ENCODE measurements at places on chromosomes 12 and 14. TPM values are rescaled to one million over a fixed set of nuclear protein-coding genes. Genes with fewer than 3 reads are reported as not detected.

LRRC10 gene
- total RNA-seq = 32.4 TPM

CLBA1 gene
- total RNA-seq = 2.2 TPM

TFCP2 gene
- 9.6 TPM for total RNA-seq

ERC1 gene
- total RNA-seq = 43.0 TPM

ARHGEF25 gene
- total RNA-seq = 11.0 TPM

DNA sequence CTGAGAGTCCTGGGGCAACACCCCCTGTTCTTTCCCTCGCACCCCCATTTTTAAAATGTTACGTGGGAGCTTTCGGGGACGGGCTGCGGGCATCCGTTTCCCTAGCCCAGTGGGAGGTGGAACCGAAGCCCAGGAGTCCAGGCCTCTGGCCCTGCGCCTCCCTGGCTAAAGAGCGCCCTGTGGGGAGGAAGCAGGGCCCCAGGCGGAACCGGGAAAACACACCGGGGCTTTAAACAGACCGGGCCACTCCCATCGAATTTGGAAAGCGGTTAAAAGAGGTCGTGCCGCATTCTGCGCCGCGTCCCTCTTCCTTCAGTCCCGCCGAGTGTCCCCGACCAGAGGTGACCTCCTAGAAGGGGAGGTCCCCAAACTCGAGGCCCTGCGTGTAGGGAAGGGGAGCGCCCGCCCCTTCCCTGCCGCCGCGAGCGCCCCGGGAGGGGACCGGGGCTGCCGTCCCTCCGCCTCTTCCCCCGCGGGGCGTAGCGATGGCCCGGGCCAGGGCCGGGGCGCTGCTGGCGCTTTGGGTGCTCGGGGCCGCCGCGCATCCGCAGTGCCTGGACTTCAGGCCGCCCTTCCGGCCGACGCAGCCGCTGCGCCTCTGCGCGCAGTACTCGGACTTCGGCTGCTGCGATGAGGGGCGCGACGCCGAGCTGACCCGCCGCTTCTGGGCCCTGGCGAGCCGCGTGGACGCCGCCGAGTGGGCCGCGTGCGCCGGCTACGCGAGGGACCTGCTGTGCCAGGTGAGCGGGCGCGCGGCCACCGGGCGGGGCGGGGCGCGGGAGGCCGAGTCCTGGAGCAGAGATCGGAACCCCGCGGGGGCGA is at the start of gene HHIPL1:
Gene HHIPL1, plus strand, starts transcription at position 407 of the 822 bp plus-strand sequence. Its CDS starts 79 bp downstream, at position 486.
- peak within 1 kb of the TSS; percentile 65 for H3K27ac ChIP-seq
- H3K4me1 ChIP-seq = no peaks in the 10 kb centered on the region
- no peaks in the 10 kb centered on the region for H3K27me3 ChIP-seq
- H3K4me3 ChIP-seq = peak within 1 kb of the TSS; percentile 59
- no peak for DNase-seq

- peaks cover 28% of the 10 kb centered on the region for H3K36me3 ChIP-seq
- DNase-seq = no peak
- no peaks in the 10 kb centered on the region for H3K27me3 ChIP-seq
- H3K27ac ChIP-seq = no peak within 1 kb of the TSS
- H3K4me1 ChIP-seq = no peaks in the 10 kb centered on the region
These were observed at the start of gene DHH for GRCh38 chr12:49094160-49094974. Gene DHH, minus strand, starts transcription at chr12:49094801. Its CDS starts 289 bp downstream, at chr12:49094512.

GRCh38 chr12:91332302-91332701 is 149.7 kb upstream of the DCN start:
- H3K27ac ChIP-seq = no peak overlapping the region
- no peaks in the 10 kb centered on the region for H3K27me3 ChIP-seq
- no peak overlapping the region for H3K4me3 ChIP-seq

- H3K36me3 ChIP-seq = no peaks in the 10 kb centered on the region
- no peak overlapping the region for H3K27ac ChIP-seq
- H3K4me3 ChIP-seq = no peak overlapping the region
- no peak for DNase-seq
These were observed 94.8 kb downstream of the BCL11B start for GRCh38 chr14:99177046-99177655.

DNA sequence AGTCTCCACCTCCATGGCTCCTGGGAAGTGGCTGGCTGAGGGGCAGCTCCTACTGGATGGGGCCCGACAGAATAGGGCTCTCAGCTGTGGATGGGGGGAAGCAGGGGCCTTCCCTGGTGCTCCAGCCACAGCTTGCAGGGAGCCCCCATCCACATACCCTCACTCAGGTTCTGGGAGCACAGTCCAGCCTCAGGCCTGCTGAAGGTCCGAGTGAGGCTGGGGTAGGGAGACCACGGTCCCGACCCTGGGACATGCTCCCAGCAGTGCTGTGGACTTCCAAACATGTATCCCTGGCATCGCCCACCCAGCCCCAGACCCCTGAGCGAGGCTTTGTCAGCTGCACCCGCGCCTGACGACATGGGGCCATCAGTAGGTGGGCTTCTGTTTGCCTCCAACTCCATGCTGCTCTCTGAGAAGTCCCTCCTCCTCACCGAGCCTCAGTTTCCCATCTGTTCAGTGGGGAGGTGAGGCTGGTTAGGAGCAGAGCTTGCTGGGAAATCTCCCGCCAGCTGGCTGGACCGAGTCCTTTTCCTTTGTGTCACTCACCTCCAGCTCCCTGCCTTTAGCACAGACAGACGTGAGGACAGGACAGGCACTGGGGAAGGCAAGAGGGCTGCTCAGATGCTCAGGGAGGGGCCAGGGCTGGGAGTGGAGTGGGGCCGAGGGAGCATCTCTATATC is 9.1 kb upstream of the ATG101 start:
- peak overlapping the region; percentile 2 for H3K27ac ChIP-seq
- no peaks in the 10 kb centered on the region for H3K27me3 ChIP-seq
- no peak overlapping the region for H3K4me3 ChIP-seq
- peaks cover 47% of the 10 kb centered on the region for H3K4me1 ChIP-seq
- DNase-seq = no peak
- H3K36me3 ChIP-seq = peaks cover 42% of the 10 kb centered on the region

GRCh38 chr14:88426271-88426670 is 40.8 kb downstream of the SPATA7 start:
- no peaks in the 10 kb centered on the region for H3K27me3 ChIP-seq
- no peaks in the 10 kb centered on the region for H3K4me1 ChIP-seq
- H3K36me3 ChIP-seq = no peaks in the 10 kb centered on the region
- H3K4me3 ChIP-seq = no peak overlapping the region
- no peak overlapping the region for H3K27ac ChIP-seq

- no peak overlapping the region for H3K27ac ChIP-seq
- no peaks in the 10 kb centered on the region for H3K4me1 ChIP-seq
- DNase-seq = no peak
- H3K36me3 ChIP-seq = no peaks in the 10 kb centered on the region
These were observed 1.9 kb downstream of the TRIM9 start for GRCh38 chr14:51092965-51093364.

DNA sequence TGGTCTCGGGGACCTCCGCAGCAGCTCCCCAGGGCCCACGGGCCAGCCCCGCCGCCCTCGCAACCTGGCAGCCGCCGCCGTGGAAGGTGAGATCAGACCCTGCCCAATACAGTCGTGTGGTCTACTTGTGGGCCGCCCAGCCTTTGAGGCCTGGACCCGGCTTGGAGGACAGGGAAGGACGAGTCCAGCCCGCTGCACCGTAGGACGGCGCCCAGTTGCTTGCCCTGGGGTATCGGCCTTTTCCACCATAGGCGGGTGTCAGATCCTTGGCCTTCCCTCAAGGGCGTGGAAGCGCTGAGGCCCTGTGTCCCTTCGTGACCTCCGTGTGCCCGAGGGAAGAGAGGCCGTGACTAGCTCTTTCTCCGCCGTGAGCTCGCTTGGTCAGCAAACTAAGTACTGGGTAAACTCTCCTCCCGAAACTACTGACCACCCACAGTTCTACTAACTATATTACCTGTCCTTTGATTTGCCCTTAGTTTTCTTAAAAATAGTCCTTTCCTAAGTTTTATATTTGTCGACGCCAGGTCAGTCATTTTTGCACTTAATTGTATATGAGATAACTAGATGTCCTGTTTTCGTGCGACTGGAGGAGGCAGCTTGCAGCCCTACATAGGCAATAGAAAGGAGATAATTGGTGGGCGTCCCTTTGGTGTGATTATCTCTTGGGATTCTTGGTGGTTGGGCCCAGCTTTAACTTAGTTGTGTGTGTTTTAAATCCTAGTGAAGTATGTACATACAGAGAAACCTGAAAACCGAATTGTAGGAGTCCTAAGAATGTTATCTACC is 757 bp downstream of the SLC25A3 start:
- DNase-seq = peak; percentile 73
- peaks cover 39% of the 10 kb centered on the region for H3K36me3 ChIP-seq
- H3K27me3 ChIP-seq = no peaks in the 10 kb centered on the region
- H3K4me1 ChIP-seq = peaks cover 27% of the 10 kb centered on the region
- H3K27ac ChIP-seq = peak overlapping the region; percentile 100

DNA sequence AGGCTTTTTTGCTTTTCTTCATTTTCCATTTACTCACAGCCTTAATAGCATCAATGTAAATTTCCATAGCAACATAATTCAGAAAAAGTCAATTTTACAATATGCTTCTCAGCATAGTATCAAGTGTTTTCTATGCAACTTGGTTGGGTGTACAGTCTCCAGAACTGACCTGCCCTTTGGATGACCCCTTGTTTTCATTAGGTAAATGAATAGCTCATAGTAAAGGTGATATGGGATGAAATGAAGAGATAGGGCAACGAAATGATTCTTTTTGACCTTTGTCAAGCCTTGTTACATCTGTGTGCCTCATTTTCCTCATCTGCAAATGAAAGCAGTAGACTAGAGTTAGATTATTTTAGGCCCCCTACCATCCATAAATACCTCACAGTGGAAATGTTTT is 1081.0 kb downstream of the TMTC2 start:
- no peaks in the 10 kb centered on the region for H3K36me3 ChIP-seq
- no peak overlapping the region for H3K4me3 ChIP-seq
- H3K27ac ChIP-seq = no peak overlapping the region
- H3K27me3 ChIP-seq = no peaks in the 10 kb centered on the region
- DNase-seq = no peak
- no peaks in the 10 kb centered on the region for H3K4me1 ChIP-seq

All from right atrium auricular region (tissue), 2 donors.